GF-D8 (cell line): ENCODE measurements at places on chromosomes 3 and 15.

DNA sequence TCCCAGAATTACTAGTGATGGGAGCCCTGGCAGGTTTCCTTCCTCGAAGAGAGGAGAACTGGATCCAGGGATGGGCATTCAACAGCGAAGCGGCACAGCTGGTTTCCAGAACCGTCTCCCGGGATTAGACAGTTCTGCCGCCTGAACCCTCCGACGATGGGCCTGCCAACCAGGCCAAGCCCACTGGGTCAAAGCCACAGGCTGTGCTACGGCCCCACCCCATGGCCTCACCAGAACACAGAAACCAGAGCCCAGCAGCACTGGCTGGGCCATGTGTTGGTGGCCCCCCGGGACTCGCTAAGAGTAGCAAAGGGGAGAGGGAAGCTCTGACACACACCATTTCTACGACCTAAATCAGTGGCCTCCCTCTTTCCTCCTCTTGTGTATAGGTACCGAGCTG lies 2.2 kb downstream of the C15orf62 start:
- no peak for DNase-seq

GRCh38 chr3:15512166-15512565 lies 9.3 kb downstream of the COLQ start:
- DNase-seq: no peak

DNA sequence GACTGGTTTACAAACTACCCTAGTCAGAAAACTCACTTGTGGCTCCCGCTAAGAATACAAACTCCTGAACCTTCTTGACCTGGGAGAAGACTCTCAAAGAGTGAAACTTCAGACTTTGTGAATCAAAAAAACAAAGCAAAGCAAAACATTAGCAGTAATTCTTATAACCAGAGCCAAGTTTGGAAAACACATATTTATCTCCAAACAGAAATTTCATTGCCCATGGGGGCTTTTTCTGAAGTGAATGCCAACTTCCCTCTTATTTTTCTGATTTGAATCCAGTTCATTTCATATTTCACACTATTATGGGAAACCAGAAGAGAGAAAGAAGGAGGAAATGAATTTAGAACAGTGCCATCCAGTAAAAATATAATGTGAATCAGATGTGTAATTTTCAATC lies 55.7 kb upstream of the ZNF385D start:
- DNase-seq: no peak

- DNase-seq: no peak
Measured at GRCh38 chr3:193731656-193732055, 138.6 kb downstream of the OPA1 start.

DNA sequence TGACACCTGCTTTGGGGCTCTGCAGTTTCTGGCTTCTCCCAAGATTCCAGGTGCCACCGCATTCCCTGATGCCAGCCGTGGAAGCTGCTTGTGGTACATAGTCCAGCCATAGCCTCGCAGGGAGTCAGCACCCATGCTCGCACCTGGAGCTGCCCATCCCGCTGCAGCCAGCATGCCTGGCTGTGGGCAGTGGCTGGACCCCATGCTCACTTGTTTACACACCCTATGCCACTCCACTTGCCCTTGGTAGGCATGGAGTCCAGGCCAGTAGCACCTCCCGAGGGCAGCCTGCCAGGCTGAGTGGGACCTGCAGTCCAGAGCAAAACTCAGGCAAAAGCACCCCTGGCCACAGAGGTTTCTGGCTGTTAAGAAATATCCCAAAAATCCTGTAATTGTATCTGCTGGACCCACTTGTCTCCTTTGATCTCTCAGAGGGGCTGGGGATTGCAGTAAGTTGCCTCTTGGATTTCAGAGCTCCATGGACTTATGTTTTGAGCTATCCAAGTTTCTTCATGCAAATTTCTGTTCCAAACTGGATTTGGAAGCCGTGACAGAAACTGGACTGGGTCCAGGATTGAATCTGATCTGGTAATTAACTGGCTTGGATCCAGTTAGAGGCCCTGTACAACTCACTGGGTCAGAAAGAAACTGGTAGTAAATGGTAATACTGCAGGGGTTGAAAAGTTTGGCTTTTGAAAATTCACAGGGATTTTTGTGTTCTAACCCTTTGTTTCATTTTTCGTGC lies 149.3 kb downstream of the FMN1 start:
- DNase-seq: no peak

DNA sequence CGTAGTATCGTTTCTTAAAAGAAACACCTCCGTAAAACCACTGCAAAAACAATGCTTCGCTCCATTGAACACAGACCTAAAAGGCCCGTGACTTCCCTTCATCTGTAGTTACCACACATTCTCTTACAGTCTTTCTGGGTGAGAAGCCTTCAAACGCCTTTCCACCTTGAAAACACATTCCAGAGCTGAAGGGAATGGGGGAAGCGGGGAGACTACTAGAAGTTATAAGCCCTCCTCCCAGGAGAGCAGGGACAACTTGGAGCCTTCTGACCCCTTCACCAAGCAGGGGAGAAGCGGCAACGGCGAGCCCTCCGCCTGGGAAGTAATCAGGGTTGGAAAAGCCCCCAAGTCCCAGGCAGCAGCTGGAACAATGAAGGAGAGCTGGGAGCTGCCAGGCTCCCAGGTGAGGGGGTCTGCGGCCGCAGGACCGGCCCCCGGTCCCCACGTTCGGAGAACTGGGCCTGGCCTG lies 461 bp downstream of the SECISBP2L start:
- no peak for DNase-seq

DNA sequence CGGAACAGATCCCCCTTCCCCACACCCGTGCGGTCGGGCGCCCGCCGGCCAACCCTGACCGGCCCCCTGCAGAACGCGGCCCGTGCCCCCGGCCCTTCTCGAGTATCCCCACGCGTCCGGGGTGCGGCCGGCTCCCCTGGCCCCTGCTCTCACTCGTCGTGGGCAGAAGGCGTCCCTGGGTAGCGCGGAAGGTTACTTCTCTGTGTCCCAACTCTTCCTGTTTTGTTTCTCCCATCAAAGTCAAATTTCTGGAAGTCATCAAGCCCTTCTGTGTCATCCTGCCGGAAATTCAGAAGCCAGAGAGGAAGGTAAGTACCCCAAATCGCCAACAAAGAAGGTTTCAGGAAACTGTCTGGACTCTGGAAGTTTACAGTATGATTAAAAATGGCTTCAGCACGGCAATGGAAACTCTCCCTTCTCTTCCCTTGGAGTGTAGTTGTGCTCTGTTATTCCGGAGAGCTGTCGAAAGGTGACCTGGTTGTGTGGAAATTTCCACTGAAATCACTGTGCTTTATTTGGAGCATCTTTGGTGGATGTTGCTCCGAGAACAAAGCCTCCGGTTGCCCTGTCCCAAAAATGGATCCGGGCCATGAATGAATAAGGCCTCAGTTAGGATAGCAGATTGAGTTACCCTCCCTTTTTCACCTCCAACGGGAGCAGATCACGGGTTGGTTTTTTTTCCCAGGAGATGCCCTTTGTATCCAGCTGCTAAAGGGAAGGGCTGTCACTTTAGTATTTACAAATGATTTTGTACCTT lies 536 bp downstream of the SEC61A1 start:
- no peak for DNase-seq

GRCh38 chr15:76973362-76973743 lies 21.6 kb upstream of the PSTPIP1 start:
- DNase-seq: peak; percentile 21

- no peak for DNase-seq
Measured at GRCh38 chr3:27494784-27495183, 10.6 kb upstream of the SLC4A7 start.

- DNase-seq: no peak
Measured at GRCh38 chr3:144583871-144584270, 612.2 kb downstream of the DIPK2A start.

GRCh38 chr15:58224068-58224467 lies 85.9 kb downstream of the AQP9 start:
- no peak for DNase-seq

DNA sequence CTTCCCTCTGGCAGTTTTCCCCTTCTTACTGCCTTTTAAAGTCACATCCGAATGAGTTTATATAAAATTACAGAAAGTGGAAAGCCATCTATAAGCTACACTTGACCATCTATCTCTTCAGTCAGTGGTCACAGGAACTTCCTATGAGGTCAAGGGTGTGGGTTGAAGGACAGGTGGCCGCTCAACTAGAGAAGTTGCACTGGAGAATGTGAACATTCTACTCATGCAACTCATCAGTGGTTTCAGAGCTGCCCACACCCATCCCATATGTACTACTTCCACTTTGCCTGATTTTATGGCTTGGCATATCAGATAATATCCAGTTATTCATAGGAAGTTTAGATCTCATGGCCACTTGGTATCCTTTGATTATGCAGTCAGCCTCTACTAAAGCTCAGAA lies 57.4 kb upstream of the TMEM158 start:
- no peak for DNase-seq

GRCh38 chr3:32180141-32180784 lies 58.2 kb upstream of the CMTM8 start:
- DNase-seq: no peak

DNA sequence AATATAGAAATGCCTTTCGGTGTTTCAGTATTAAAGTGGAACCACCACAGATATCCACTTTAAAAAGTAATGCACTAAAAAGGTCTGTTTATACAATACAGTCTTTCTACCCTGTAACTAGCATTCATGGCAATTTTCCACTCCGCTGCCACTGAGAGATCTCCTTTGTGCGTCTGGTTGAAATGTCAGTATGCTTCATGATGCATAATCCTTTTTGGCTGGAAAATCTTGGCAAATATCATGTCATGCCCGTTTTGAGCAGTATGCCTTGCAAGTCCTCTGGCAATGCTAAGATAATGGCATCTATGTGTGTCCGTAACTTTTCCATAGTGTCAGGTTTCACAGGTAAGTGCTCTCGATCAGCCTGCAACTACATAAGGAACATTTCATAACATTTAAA lies 30.8 kb upstream of the ARF4 start:
- no peak for DNase-seq

DNA sequence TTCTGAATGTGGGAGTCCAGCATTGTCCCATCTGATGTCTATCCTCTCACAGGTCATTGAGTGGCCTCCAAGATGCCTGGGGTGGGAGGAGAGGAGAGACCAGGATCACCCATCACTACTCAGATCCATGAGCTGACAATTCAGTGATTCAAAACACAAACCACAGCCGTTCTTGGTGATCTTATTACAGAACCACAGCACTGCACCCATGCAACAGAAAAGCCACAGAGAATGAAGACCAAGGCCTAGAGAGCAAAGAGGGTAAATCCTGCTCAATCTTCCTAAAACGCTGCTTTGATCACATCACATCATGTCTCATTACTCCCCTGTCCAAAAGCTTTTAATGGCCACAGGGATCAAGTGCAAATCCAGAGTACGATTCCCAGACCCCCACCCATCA lies 23.5 kb downstream of the ANP32A start:
- DNase-seq: no peak

DNA sequence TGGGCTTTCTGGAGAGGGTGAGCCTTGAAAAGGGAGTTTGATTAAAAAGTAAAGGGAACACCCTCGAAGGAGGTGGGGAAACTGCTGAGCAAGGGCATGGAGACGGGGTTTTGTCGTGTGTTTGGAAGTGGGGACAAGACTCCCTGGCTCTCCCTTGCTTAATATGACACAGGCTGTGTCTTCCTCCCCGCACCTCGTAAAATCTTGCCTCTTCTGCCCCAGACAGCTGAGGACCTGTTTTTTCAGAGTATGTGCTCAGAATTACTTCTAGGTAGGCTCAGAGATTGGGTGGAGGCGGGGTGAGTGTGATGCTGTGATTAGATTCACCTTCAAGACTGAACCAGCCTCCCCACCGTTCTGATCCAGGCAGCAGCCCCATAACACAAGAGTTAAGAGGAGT lies 244.4 kb upstream of the TLE3 start:
- DNase-seq: no peak

- no peak for DNase-seq
Measured at GRCh38 chr15:100860829-100861510, 18.7 kb upstream of the ALDH1A3 start.

- no peak for DNase-seq
Measured at GRCh38 chr3:123236902-123237301, 35.2 kb downstream of the SEC22A start.

- DNase-seq: no peak
Measured at GRCh38 chr15:64464276-64465005, 4.1 kb downstream of the ZNF609 start.

DNA sequence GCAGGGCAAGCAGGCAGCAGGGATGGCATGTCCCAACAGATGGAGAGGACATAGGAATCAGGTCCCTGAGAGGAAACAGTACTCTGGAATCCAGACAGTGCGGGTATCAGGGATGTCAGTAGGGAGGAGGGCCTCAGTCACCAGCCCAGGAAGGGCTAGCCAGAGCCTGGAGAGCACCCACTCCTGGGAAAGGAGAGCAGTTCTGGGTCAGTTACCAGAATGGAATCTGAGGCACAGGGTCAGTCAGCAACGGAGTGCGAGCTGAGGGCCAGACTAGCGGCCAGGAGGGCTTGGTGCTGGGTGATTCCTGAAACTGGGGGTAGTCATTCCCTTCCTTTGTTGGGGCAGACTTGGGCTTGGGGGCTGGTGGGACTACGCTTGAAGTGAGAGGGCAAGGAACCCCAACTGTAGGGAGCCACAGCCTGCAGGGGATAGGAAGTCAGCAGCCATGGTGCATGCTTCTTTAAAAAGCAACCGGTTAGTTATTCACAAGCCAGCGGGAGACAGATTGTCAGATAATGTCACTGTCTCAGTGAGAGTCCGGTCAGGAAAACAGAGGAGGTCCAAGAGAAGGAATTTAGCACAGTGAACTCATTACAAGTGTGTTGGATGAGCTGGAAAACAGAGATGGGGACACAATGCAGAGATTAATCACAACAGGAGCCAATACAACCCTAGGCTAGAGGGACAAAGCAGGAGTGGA lies 27.9 kb downstream of the PLA1A start:
- no peak for DNase-seq

- DNase-seq: no peak
Measured at GRCh38 chr15:48644827-48645557, 517 bp downstream of the FBN1 start.

DNA sequence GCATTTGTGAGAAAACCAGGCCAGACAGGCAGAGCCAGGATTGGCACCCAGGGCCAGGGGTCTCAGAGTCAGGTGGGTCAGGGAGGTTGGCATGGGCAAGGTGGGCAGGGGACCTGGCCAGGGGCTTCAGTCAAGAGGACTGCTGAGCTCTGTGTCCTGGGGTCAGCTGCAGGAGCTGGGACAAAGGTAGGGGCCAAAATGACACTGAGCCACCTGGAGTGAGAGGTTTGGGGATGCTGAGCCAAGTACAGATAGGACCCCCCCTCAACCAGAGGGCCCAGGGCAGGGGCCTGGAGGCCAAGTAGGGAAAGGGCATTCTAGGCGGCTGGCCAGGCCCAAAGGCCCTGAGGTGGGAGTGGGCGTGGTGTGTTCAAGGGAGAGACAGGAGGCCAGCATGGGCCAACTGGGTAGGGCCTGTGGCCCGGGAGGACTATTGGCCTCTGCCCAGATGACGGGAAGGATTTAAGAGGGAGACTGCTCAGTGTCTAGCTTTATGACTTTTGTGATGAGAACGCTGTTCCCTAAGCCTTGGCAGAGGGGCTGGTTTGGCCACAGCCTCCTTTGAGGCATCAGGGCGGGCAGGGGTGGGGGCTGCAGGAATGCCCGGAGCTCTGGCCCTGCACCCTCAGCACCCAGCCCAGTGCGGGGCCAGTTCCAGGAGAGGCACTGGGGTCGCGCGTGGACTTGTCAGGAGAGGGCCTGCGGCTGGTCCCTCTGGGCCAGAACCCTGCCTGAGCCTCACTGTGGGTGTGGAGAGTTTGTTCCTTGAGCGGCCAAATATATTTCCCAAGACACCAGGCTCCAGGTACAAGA lies 3.1 kb downstream of the CFAP100 start:
- DNase-seq: no peak
